ENCODE measurements at places on chromosomes 3 and 15.
A peak's percentile ranks its signal among the peaks of the same experiment; 100 is the strongest.

GRCh38 chr3:138888560-138888959, 53.8 kb upstream of the PIK3CB start:
- DNase-seq: no peak

DNA sequence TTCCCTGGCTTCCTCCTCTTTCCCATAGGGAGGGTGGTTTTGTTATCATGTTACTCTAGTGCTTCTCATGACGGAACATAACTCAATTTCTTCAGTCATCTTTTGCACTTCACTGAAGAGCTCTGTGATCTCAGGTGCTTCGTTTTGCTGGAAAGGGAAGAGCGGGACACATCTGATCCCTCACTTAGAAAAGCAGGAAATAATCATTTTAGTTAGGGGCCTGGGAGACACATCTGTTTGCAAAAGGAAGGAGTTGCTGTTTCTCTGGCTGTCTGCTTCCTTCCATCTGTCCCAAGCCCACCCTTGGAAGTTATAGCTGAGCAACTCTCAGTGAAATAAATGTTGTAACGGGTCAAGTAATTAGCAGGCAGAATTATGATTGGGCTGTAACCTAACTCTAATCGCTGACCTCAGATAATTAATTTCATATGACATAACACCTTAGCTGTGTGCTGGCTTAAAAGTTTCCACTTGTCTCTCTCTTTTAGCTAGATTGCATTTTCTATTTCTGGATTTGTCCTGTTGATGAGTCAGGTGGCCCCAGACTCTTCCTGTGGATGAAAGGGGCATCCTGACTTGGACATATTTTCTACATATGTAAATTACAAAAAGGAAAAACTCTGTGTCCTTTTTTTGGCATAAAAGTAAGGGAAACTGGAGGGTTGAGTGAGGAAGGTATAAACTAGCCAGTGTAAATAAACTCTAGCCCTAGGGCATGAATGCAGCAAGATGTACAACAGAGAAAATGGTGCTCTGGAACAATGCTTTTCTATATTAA, 11.0 kb upstream of the FILIP1L start:
- no peak for DNase-seq

- DNase-seq: peak; percentile 62
These were observed 141.4 kb downstream of the RBPMS2 start for GRCh38 chr15:64634027-64634426.

DNA sequence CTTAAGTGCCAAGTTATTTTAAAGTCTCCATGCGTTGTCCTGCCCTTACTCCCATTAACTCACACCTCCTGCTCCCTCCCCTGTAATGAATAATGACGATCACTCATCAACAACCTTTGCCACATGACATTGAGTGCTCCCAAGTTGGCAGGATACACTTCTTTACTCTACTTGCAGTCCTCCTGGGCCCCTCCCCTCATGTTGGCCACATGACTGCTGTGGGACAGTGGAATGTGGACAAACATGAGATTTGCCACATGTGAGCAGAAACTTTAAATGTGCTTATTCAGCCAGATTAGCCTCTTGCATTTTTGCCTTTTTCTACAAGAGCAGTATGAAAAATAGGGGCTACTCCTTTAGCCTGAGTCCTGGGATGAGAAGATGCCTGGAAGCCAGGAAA, 167.9 kb downstream of the DCLK3 start:
- DNase-seq: no peak
